Pancreas (tissue), 10 donors: ENCODE measurements at places on chromosomes 4 and X.

GRCh38 chrX:149938427-149938880, at the start of gene EOLA2:
TSS of gene EOLA2 (minus strand) at chrX:149938491. CDS start at chrX:149933874, 4,617 bp downstream.
- DNase-seq, result peak; percentile 95

- DNase-seq, result no peak
Measured at GRCh38 chr4:101135371-101136010, 211.8 kb downstream of the PPP3CA start.

DNA sequence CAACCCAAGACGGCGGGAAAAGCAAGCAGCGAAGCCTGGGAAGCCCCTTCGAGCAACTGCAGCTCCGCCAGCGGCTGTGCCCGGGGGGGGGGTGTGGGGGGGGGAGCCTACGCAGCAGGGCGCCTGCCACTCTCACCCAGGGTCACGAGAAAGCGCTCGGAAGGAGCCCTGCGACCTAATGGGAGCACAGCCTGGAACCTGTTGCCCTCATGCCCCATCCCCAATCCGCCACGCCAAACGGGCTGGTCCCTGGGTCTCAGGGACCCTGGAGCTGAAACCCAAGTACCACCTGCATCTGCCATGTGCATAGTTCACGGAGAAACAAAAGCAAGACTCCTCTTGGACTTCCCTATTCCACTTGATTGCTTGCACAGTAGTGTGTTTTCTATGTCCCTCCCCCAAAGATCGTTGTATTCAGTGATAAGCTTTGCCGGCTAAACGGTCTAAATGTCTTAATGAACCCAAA, 359 bp upstream of the GAB3 start:
- peak; percentile 23 for DNase-seq

DNA sequence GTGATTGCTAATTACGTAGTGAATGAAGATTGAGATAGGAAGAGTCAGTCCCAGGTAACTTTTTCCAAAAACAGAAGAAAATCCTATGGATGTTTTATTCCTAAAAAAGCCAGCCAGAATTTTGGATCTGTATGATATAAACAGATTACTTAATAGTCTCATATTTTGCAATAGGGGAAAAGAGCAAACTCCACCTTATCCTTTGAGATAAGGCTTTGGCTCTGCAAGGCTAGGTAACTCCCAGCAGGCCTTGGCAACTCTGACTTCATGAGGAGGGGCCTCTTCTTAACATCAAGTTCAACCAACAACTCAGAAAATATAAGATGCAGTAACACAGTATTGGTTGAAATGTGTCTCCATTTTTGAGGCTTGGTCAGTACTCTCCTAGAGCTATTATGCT, 98.7 kb upstream of the SLC4A4 start:
- DNase-seq, result no peak

DNA sequence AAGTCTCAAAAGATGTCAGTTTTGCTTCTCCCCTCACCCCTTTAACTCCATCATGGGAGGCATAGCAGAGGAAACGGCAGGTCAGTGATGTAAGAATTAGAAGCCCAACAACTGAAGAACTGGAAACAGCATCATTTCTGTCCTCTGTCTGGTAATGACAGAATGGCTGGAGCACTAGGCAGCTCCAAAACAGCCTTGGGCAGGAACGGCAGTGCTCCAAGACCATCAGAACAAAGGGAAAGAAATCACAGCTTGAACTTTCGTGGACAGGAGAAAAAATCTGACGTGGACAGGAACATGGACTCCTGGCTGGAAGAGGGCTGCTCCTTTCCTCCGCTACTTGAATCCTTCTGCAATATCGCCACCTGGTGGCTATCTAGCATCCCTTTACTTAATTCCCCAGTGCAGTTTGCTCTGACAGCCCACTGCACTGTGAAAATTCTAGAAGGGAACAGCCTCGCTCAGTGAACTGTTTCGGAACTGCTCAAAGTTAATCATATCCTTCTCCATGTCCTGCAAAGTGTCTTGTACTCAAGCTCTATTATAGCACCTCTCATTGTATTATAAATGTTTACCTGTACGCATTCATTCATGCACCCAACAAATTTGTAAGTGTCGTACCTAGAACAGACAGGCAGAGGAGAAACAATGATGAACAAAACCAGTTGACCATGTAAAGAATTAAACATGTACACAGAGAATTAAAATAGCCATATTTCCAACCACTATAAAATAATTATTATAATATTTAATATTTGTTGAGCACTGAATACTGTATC, 20.4 kb downstream of the SLC25A53 start:
- no peak for DNase-seq

GRCh38 chrX:9108054-9108453, 74.1 kb upstream of the FAM9B start:
- DNase-seq, result no peak

DNA sequence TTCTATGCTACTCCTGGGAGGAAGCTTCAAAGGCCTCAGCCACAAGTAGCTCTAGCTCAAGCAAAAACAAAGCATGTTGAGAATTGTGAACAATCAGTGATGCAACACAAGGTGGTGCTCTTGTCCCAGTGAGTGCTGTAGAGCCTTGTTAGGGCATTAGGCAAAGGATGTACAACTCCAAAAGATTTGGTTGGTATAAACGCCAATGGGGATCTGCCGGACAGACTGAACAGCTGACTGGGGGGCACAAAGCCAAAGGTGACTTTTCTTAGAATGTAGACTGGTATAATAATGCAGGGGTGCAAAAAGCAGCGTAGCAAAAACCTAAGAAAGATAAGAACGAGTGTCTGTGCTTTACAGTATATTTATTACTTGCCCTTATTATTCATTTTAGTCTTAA, 62.6 kb upstream of the ALB start:
- DNase-seq, result no peak

DNA sequence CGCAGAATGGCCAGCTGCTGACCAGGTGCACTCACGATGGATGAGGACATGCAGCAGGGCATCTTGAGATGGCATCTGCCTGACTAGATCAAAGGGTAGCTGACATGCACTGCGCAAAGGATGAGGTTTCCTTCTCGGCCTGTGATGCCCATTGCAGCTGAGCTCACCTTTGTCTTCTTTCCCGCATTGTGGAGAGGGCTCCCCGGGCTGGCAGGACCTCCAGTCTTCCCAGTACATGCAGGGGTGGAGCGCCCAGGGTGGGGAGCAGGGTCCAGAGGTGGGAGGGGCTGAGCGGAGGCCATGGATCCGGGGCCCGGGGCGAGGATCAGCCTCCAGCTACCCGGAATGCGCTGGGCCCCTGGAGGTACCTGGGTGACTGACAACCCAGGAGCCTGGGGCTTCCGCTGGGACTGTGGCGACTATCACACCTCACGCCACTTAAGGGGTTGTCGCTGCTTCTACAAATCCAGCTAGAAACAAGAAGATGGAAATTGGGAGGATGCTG, 12.0 kb downstream of the TREX2 start:
- DNase-seq, result no peak

DNA sequence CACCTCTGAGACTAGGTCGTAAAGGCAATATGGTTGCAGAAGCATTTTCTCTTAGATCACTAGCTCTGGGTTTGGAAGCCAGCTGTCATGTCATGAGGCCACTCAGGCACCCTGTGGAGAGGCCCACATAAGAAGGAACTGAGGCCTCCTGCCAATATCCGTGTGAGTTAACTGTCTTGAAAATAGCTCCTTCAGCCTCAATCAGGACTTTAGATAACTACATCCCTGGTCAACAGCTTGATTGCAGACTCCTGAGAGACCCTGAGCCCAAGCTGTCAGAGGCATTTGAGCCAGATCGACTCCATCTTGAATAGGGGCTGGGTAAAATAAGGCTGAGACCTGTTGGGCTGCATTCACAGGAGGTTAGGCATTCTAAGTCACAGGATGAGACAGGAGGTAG, 15.1 kb upstream of the REPS2 start:
- no peak for DNase-seq

DNA sequence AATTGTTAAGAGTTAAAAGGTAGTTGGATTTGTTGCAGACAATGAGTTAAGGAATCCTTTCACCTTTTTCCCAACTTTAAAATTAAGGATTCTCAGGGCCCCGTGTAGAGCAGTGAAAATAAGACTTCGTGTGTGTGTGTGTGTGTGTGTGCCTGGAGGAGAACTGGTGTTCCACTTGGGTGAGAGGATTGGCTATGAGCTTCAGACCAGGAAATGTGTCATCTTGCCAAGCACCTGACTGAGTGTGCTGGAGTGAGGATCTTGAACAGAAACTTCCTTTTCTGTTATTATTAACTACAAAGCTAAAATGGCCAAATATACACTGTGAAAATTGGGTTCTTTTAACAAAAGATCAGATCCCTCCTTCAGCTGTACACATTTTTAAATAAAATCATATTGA, 113.1 kb upstream of the VCX2 start:
- no peak for DNase-seq

DNA sequence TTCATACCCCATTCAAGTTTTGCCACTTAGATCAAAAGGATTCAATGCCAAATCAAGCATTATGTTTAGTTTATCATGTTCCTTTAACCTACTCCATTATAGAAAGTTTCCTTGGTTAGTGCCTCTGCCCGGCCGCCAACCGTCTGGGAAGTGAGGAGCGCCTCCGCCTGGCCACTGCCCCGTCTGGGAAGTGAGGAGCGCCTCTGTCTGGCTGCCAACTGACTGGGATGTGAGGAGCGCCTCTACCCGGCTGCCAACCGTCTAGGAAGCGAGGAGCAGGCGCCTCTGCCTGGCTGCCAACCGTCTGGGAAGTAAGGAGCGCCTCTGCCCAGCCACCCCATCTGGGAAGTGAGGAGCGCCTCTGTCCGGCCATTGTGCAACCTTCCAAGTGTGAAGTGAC, 36.3 kb upstream of the PDGFRA start:
- no peak for DNase-seq

DNA sequence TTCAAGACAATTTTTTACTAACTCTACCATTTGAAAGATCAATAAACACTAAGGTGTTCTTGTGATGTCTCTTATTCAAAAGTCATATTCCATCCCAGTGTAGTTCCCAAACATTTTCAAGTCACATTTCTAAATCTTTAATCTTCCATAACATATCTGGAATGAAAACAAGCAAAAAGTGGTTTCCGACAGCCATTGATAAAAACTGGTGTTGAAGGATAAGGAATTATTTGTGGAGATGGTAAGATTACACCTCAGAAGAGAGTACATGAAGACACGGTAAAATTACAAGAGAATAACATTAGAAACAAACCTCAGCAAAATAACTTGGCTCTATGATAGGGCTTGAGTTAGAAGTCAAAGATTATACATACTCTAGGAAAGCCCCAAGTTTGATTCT, 4.3 kb downstream of the CHIC2 start:
- no peak for DNase-seq

DNA sequence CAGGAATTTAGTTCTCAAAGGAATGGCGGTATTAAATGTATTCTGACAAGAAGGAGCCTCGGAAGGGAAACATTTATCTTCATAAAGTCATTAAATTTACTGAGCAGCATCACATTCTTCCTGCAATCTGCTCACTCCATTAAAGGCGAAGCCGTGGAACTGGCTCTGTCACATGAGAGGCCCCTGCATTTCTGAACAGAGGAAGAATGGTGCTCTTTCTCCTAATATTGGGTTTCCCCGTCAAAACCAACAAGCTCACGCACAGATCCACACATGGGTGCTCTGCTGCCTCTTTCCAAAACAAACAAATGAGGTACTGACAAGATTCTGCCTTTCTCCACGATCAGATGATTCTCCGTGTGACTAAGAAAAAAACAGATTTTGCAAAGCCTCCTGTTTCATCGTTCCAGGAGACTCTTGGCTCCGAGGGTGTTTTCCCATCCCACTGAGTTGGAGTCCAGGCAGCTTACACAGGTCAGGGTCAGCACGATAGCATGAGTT, 191.2 kb downstream of the IDS start:
- DNase-seq, result no peak

DNA sequence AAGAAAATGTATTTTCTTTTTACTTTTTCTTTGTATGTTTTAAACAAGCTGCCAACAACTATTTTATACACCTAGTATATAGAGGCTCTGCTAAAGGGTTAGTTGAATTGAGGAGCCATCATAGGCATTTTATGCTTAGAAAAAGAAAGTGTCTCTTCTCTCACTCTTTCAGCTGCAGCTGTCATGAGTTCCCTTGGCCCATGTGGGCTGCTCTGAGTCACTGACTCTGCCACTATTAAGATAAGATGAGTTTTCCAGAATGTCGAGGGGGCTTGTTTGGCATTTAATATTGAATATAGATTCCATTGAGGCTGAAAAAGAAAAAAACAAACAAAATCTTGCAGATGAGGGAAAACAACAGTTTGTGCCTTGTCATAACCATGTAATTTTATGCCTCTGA, 126.0 kb upstream of the PAQR3 start:
- no peak for DNase-seq

DNA sequence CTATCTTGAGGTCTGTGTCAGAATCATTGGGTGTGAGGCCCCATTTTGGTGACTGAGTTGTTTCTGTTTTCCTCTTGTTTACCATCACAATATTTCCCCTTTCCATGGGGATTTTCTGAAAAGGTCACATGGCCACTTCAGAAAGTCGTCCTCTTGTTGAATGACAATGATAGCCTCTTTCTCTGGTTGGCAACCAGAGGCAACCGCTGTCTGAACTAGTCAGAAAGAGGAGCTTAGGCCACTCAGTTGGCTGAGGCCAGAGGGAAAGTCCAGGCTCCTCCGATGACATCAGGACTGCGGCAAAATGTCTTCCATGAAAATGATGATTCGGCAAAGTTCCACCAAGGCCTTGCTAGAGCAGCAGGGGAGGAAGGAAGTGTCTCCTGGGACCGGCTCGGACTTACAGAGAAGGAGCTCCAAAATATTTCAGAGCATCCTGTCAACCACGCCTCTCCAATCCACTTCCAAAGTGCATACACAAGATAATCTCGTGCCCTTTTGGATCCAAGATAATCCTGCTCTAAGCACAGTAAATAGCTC, 19.1 kb upstream of the RBM47 start:
- DNase-seq, result no peak

DNA sequence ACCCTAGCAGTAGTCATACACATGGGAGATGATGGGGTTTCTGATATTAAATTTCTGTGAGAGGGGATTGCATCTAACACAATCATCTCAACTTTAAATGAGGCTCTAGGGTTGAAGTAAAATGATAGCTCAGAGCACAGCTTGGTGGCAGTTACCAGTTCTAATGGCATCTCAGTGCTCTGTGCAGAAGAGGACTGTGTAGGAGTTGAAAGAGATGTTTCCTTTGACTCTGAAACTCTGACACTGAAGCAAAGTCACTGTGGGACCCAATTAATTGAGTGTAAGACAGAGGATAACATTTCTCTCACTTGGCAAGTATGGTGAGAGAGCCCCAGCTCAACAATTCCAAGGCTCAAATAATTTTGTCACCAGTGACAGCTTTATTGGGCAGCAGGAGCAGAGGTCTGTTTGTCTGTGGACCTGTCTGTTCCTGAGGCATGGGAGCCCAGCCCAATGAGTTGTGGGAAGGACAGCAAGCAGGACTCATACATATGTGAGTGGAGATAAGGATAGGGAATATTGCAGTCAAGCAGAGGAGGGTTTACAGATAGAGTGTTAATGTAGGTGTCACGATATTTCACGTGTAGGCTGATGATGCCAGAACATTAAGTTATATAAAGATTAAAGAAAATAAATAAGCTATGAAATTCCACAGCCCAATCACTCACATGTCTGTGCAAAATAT, 76.7 kb upstream of the NAF1 start:
- no peak for DNase-seq

GRCh38 chrX:12494400-12495138, 296.6 kb upstream of the PRPS2 start:
- DNase-seq, result no peak

GRCh38 chr4:186840222-186840701, 116.6 kb upstream of the FAT1 start:
- no peak for DNase-seq

GRCh38 chr4:169184236-169184635, 86.5 kb downstream of the SH3RF1 start:
- DNase-seq, result no peak

- DNase-seq, result no peak
Measured at GRCh38 chr4:103076747-103077347, at the start of gene SLC9B2. TSS of gene SLC9B2 (minus strand) at chr4:103076761. CDS start at chr4:103067550, 9,211 bp downstream.
